ENCODE measurements at places on chromosomes 11 and 22.

GRCh38 chr22:42346722-42347121 lies 76.3 kb upstream of the TCF20 start:
- no peak for DNase-seq

DNA sequence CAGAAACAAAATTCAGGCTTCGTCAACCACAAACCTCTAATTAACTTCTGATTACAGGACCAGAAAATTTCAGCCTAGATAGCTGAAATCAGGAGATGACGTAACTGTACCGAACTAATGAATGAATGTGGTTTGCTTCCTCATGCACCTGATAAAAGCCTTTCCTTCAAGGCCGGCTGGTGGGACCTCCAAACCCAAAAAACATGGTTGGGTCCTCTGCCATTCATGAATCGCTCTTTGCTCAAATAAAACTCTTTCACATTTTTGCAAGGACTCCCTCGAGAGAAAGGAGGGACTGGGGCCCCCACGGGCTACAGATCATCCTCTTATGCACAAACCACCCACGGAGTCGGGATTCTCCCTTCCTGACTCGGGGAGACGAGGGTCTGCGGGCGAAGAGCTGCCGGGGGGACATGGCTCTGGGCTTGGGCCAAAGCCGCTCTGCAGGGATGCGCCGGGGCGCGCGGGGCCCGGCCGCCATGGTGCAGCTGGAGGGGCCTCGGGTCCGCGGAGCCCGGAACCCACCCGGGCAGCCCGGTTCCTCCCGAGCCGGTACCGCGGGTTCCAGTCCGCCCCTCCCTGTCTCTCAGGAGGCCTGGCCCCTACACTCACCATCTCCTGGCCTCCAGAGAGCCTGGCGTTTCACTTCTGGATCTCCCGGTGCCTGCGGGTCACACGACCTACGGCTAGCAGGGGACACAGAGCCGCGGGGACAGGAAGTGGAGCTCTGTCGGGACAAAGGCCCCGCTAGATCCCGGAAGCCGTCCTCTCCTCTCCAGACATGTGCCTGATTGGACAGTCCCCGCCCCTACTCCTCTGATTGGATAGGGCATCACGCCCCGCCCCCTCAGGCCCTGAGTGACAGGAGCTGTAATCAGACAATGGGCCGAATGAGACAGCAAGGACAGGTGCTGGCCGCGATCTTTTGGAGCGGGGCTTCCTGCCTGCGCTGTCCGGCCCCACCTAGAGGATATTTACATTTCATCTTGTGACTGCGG lies at the start of gene ZNF195:
ZNF195 (minus strand) TSS at position 721 of the 998 bp plus-strand sequence; CDS start at position 615, 106 bp downstream.
- DNase-seq = peak; percentile 93

DNA sequence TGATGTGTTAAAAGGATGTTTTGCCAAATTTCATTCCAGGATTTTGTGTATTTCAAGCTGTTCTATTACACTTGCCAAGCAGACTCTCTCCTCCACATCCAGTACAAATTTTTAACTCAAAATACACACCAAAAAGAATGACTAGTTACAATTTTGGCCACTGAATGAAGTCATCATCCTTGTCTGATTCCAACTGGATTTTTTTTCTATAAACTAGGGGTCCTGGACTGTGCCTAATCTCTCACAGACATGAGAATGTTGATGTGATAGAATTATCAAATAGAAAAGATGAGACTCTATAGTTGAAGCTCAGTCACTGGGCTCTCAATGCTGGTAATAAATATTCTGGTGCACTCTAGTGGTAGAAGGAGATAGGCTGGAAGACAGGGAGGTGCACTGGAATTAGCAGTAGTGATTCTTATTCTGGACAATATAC lies 85.8 kb downstream of the FANCF start:
- DNase-seq = no peak

DNA sequence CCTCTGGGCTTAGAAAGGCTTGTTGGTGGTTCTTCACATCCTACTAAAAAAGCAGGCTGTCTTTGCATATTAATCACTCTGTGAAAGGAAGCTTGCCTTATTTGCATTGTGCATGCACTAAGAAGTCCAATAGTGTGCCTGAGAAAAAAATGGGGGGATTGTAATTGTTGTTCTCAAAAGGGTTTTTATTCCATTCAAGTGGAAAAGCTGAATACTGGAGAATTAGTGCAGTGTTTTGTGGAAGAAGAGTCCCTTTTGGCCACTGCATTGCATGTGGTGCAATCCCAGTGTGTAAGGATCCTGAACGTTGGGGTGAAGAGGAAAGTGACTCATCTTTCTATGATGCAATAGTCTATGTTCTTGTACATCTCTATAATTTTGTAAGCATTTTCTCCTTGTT lies 16.5 kb downstream of the NCAM1 start:
- no peak for DNase-seq

GRCh38 chr11:32153747-32154146 lies 62.9 kb downstream of the RCN1 start:
- no peak for DNase-seq

GRCh38 chr11:102662607-102663006 lies 37.5 kb upstream of the MMP20 start:
- DNase-seq = no peak

DNA sequence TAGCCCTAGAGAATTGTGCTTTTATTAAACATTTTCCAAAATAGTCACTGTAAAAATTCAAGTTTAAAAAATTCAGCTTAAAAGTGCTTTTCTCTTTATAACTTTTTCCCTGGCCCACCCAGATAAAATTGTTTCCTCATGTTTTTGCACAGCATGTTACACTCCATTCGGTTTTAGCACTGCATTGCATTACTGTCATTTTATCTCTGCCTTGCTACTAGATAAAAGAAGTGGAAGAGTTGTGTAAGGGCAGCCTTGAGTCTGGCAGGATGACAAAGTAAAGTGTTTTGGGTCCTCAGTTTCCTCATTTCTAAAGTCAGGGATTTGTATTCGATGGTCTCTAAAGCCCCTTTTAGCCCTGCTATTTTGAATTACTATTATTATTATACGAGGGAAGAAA lies 99.8 kb downstream of the ATM start:
- DNase-seq = no peak

- no peak for DNase-seq
These were observed 522 bp downstream of the RHOG start for GRCh38 chr11:3840004-3840869.

DNA sequence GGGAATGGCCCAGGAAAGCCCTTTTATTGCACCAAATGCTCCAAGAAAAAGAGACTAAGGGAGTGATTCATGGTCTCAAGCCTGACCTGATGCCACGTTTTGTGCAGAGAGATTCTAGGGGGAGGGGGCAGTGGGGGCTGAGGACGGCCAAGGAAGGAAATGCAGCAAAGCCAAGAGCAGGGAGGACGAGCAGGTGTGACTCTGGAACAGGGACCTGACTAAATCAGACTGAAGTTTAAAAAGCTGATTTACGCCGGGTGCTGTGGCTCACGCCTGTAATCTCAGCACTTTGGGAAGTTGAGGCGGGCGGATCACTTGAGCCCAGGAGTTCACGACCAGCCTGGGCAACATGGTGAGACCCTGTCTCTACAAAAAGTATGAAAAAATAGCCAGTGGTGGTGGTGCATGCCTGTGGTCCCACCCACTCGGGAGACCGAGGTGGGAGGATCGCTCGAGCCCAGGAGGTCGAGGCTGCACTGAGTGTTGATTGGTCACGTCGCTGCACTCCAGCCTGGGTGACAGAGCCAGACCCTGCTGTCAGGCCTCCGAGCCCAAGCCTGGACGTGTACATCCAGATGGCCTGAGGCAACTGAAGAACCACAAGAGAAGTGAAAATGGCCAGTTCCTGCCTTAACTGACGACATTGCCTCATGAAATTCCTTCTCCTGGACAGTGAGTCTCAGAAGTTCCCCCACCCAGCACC lies 10.8 kb upstream of the IFITM3 start:
- DNase-seq = no peak

GRCh38 chr11:43723617-43724016 lies 43.1 kb downstream of the HSD17B12 start:
- no peak for DNase-seq

GRCh38 chr11:95521133-95521542 lies 268.4 kb downstream of the FAM76B start:
- DNase-seq = no peak

GRCh38 chr11:70707821-70708220 lies 309.5 kb downstream of the CTTN start:
- no peak for DNase-seq

DNA sequence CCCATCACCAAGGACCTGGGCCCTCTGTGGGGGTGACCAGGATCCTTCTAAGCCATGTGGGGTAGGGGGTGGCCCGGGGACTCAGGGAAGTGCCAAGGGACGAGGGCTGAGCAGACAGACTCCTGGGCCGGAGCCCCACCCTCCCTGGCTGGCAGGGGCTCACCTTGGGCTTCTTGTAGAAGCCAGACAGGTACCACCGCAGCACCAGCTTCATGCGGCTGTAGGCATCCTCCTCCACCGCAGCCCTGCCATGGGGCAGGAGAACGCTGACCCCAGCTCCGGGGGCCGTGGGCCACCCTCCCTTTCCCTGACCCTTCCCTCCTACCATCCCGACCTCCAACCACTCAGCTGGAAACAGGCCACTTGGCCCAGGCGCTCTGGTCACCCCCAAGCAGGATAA lies 45.9 kb upstream of the CARS1 start:
- DNase-seq = no peak

GRCh38 chr11:61966734-61967115 lies 709 bp downstream of the FTH1 start:
- no peak for DNase-seq

- DNase-seq = no peak
These were observed 50.1 kb upstream of the PHOX2A start for GRCh38 chr11:72293910-72294615.

DNA sequence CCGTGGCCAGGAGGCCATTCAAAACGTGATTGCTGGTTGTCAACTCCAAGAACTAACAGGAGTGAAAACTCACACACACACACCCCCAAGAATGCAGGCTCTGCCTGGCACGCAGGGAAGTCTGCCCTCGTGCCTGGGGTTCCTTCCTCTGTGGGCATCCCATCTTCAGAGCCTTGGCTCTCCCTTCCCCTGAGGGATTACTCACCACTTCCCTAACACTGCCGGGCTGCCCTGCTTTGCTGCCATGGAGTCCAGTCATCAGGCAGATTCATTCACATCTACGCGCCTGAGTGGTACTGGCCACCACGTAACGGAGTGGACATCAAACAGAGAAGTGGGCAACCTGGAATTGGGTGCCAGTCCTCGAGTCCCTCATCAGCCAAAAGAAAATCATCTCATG lies 120.7 kb upstream of the TMEM45B start:
- DNase-seq = no peak

- no peak for DNase-seq
These were observed 17.1 kb upstream of the SCN3B start for GRCh38 chr11:123671534-123671933.

DNA sequence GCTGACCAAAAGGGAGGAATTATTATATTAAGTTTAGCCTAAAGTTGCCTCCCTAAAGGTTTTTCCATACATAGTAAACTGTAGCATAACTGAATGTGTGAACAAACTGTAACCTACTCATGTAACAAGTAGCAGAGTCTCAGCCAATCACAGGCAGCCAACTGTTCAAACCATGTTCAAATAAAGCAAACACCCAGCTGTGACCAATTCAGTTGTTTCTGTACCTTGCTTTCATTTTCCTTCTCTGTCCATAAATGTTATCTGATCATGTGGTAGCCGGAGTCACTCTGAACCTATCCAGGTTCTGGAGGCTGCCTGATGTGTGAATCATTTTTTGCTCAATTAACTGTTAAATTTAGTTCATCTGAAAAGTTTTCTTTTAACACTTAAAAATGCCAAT lies 373.5 kb downstream of the GUCY1A2 start:
- DNase-seq = no peak

DNA sequence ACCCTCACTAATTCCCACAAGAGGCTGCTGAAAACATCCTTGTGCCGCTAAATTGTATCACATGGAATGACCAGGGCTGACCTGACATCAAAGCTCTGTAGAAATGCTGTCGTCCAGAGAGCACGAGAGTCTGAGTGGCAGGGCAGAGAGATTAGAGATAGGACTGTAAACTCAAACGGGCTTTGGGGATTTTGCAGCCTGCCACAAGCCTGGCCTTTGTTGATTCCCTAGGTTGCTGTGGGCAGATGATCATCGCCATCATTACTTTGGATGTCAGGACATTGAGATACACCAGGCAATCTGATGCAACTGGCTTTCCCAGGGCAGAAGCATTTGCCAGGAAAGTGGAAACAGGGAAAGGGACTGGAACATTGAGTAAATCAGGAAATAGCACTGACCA lies 131.6 kb downstream of the ETS1 start:
- no peak for DNase-seq

DNA sequence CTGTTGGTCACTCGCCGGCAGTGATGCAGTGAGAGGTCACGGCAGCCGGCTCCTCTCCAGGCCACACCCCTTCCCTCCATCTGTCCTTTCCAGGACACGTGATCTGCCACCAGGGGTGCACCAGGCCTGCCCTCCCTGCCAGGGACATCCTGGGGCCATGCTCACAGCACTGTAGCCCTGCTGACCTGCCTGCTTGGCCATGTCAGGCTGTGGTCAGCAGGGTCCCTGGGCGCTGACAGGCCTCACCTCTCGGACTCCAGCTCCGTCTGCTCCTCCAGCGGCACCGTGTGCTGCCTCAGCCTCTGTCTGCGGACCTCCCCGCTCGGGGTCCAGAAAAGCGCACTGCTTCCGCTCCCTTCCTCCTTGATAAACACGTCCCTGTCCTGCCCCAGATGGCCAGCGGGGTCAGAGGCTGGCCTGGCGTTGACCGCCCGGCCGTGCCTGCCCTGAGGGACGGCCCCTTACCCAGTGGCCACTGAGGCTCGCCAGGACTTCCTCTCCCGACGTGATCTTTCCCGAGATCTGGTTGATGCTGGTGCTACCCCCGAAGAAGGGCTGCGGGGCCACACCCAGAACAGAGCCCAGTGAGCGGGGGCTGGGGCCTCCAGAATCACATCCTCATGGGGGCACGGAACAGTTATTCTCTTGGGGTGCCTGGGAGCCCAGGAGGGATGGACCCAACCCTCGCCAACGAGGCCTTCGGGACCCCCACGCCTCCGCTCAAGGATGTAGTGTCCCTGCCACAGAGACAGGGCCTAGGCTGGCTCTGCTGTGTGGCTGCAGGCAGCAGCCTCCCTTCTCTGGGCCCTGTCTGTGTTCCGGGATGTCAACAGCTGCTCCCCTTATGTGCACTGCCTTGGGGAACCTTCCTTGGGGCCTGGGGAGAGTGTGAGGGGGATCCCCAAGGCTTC lies 36.3 kb upstream of the CARS1 start:
- DNase-seq = no peak

DNA sequence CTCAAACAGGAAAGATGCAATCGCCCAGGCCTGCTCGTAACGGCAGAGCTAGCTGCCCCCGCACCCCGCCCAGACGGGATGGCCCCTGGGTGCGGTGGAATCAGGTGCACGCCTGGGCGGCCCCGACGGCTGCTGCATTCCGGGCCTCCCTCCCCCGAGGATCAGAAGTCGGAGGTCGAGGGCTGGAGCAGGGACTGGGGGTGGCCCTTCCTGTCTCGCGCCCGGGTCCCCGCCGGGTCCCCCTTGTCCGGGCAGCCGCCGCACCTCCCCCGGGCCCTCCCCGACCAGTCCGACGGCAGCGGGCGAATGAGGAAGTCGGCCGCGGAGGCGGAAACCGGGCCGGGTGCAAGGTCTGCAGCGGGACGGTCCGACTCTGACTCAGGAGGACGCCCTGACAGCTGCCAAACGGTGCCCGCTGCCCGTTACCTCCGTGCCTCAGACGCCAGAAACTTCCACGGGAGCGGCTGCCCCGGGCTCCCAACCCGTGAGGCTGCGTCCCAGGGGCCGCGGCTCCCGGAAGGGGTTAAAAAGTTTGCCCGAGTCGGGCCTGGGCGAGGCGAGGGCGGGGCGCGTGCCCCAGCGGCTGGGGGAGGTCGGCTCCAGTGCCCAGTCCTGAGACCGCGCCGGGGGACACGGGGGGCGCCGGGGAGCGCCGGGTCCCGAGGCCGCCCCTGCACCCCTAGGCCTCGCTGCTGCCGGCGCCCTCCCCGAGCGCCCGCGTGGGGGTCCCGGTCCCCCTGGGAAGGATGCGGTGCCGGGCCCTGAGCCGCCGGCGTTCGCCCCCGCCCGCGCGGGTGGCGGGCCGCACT lies 663 bp downstream of the MYH9 start:
- no peak for DNase-seq
